ENCODE measurements at places on chromosomes 7 and 10. TPM values are rescaled to one million over a fixed set of nuclear protein-coding genes. Genes with fewer than 3 reads are reported as not detected.

The GIMAP6 gene
- 5.8 TPM for polyA plus RNA-seq

The NKX1-2 gene
- polyA plus RNA-seq, result 0.08 TPM

The ZNF467 gene
- polyA plus RNA-seq, result 9.1 TPM

The LRRD1 gene
- polyA plus RNA-seq, result not detected

The NUTM2B gene
- 1.4 TPM for polyA plus RNA-seq

The PCLO gene
- 20.3 TPM for polyA plus RNA-seq

The GARIN1A gene
- polyA plus RNA-seq, result not detected

The ASZ1 gene
- polyA plus RNA-seq, result not detected

The EVX1 gene
- 0.27 TPM for polyA plus RNA-seq

The LRGUK gene
- 0.08 TPM for polyA plus RNA-seq

The PRSS37 gene
- not detected for polyA plus RNA-seq

The C7orf25 gene
- 1.7 TPM for polyA plus RNA-seq

The EBLN1 gene
- polyA plus RNA-seq, result not detected

The PAPOLB gene
- not detected for polyA plus RNA-seq

- no peak for DNase-seq
Observed at GRCh38 chr10:71766717-71767419, 6.5 kb downstream of the VSIR start.

DNA sequence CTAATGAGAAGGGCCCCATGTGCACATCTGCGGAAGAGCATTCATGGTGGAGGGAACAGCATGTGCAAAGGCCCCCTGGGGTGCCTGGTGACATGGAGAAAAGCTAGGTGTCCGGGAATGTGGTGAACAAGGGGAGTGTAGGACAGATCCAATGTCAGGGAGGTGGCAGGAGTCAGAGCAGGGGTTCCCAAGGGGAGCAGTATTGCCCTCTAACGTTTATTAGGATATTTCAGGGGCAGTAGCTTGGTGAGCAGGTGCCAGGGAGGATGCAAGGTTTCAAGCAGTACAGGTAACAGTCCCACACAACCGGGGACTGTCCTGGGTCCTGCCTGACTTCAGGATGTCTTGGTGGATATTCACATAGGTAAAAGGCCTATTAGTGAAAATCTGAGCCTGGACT is 209.6 kb downstream of the EMX2 start:
- no peak for DNase-seq

- DNase-seq, result peak; percentile 32
Observed at GRCh38 chr7:40761762-40762560, 627.2 kb downstream of the SUGCT start.

DNA sequence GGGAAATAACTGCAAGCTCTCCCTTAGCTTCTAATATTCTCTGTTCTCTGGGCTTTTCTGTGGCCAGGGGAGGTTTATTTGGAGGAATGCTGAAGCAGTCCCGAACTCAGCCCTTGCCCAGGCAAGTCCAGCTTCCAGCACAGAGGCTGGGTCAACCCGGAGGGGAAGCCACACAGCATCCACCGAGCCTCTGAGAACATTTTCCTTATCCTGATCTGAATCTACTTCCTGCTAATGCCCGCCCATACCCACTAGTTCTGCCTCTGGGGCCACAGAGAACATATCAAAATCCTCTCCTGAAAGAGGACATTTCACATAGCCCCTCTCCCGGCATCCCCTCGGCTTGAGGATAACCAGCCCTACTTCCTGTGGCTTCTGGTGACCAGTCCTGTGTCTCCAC is 31.1 kb downstream of the SH3PXD2A start:
- DNase-seq, result no peak

DNA sequence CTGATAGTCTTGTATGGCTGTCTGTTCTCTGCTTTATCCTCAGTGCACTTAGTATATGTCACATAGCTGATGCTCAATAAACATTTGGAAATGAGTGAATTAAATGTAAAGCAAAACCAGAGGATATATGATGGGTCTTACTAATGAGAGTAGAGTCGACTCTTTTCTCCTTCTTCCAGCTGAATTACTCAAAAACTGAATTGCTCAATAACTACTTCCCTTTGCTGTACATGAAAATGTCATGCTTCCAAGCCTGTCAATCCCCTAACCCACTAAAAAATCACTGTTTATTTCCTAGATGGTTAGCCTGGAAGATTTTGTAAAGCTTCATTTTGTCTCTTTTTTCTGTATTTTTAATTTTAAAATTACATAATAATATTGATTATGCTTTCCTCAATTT is 88.0 kb downstream of the OR13A1 start:
- DNase-seq, result no peak

GRCh38 chr10:49139028-49139845 is 5.4 kb upstream of the FAM170B start:
- DNase-seq, result no peak

- DNase-seq, result no peak
Observed at GRCh38 chr7:1131471-1132265, 28.3 kb downstream of the ZFAND2A start.

- DNase-seq, result no peak
Observed at GRCh38 chr10:24898501-24898900, 53.9 kb downstream of the PRTFDC1 start.

DNA sequence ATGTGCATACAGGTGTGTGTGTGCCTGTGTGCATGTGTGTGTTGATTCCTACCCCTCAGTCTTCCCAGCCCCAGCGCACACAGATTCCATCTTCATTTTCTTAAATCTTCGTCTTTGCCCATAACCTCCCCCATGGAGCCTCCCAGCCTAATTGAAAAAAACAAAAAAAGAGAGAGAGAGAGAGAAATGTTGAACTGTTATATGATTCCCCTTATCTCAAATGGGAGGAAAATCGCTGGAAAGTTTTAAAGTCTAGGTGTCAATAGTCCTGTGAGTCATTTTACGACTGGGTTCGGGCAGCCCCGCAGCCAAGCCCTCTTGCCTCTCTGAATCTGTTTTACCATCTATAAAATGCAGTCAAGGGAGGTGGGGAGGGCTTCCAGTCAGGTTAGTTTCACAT is 60.9 kb downstream of the SPOCK2 start:
- DNase-seq, result no peak

GRCh38 chr10:79159785-79160184 is 91.0 kb downstream of the ZMIZ1 start:
- no peak for DNase-seq

DNA sequence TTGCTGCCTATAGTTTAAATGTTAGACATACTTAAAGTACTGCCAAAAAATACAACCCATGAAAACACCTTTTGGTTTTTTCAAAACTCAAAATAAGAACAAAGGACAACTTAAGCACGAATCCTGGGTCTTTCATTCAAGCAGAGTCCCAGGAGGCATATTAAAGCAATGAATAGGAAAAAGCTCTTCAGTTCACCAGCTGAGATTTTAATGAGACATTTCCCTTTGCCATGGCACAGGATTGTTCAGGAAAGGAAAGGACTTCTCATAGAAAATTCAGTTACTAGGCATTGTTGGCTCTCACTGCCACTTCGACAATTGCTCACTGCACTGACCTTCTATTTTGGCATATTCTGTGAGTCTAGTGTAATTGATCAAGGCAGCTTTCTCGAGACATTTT is 133.5 kb upstream of the FEZF1 start:
- DNase-seq, result peak; percentile 11

DNA sequence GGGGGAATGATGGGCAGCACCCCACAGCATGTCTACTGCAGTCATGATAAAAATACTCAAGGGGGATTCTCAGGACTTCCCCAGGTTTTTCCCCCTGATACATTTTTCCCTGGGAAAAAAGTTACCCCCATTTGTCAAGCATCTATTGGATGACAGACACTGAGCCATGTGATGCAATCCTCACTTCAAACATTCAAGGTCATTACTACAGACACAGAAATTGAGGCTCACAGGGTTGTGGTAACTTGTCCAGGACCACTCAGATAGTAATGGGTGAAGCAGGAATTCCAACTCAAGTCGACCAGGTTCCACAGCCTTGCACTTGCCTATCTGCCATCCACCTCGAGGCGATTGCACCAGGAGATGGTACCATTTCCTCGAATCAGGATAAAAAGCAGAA is 31.7 kb downstream of the PPP1R3C start:
- DNase-seq, result no peak

DNA sequence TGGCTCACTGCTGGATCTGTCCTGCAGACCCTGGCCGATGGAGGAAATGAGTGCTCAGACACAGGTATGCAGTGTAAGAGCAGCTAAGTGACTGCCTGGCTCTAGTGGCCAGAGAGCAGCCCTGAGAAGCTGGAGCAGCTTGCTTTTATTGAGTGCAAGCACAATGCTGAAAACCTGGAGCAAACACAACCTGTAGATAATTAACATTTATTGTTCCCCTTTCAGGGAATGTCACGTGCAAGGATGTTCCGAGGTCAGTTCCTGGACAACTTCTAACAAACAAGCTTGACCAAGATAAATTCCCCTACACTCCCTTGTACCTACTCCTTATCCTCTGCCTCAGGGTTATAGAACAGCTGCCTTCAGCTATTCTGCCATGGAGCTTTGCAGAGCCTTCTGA is 31.3 kb downstream of the DDC start:
- no peak for DNase-seq

- no peak for DNase-seq
Observed at GRCh38 chr10:96250349-96250748, 21.0 kb downstream of the BLNK start.

GRCh38 chr7:2680792-2681490 is 7.1 kb upstream of the AMZ1 start:
- peak; percentile 80 for DNase-seq

- DNase-seq, result peak; percentile 42
Observed at GRCh38 chr7:106905734-106906133, 40.7 kb downstream of the PIK3CG start.

- DNase-seq, result no peak
Observed at GRCh38 chr7:15652776-15653290, 33.6 kb downstream of the MEOX2 start.

DNA sequence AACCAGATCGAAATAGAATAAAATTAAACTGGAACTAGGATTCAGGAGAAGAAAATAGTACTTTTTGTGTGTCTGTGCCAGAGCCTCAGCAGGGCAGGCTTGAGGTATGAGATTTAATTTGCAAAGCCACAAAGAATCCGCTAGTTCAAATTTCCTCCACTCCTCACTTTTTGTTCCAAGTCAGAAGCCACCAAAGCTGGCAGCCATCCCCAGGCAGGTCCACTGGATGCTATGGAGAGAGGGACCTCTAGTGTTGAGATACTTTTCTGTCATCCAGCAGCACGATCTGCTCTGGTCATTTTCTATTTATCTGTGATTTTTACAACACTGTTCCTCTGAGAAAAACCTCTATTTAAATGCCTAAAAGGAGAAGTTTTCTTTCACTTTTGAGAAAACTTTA is 147.9 kb upstream of the FRMD4A start:
- DNase-seq, result peak; percentile 91

GRCh38 chr10:27150261-27150660 is 3.9 kb downstream of the YME1L1 start:
- DNase-seq, result no peak

DNA sequence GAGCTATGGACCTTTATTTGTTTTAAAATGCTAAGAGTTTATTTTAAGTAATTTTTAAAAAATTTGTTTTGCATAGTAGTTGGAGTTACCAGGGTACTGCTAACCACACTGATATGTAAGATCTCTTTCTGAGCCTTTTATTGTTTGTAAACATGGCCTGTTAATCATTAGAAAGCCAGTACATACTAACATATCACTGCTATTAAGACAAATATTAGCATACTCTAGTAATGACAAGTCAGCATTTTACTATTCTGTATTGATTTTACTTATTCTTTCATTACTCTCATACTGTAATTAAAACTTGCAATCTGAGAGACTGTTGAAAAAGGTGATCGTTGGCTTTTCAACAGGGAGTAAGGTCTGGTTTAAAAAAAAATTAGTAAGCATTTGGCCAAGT is 66.7 kb downstream of the PTEN start:
- DNase-seq, result no peak

DNA sequence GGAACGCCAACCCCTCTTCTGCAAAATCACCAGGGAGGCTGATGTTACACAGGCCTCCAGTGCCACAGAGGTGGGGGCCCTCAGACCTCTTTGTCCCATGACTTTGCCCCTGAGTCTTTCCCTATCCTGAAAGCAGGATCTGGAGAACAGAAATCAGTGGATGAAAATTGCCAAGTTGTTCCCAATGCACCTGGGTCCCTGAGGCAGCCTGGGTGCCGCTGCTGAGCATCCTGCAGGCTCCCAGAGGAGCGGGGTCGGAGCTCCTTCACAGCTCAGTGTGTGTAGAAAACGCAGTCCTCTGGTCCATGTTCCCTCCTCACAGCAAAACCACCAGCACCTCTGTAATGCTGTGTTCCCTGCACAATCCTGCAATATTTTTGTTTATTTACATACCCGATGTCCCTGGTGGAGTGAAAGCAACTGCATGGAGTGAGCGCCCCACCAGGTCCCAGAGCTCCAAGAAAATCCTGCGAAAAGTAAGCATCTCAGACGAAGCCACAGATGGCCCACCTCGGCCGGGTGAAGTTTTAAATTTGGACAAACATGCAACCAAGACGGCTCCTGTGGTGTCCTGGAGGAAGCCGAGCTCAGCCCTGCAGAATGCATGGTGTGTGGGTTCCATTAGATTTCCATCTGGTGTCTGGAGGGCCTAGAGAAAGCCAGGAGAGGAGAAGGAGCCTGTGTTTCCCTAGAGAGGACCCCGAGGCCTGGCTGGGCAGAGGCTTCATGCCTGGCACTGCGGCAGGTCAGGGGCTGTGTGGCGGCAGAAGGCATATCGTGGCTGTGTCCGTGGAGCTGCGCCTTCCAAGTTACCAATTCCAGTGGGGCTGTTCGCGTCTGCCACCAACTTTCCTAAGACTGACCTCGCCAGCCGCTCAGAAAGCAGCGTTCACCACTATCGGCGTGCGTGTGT is 235.2 kb downstream of the WDR37 start:
- no peak for DNase-seq

GRCh38 chr7:4828720-4829383 is 33.0 kb downstream of the PAPOLB start:
- DNase-seq, result no peak

- no peak for DNase-seq
Observed at GRCh38 chr10:80210259-80210658, 4.9 kb upstream of the ANXA11 start.

GRCh38 chr10:30197186-30197585 is 137.8 kb upstream of the JCAD start:
- DNase-seq, result no peak

- no peak for DNase-seq
Observed at GRCh38 chr7:156703773-156704482, 63.4 kb downstream of the RNF32 start.

Measured in brain (organoid and tissue), 16 donors.